ENCODE measurements at places on chromosomes 3 and 15.
A peak's percentile ranks its signal among the peaks of the same experiment; 100 is the strongest.

GRCh38 chr3:7423995-7424394 lies 563.1 kb downstream of the GRM7 start:
- H3K36me3 ChIP-seq, result no peaks in the 10 kb centered on the region
- no peak overlapping the region for H3K4me3 ChIP-seq
- no peaks in the 10 kb centered on the region for H3K4me1 ChIP-seq
- no peak overlapping the region for H3K27ac ChIP-seq
- H3K27me3 ChIP-seq, result no peaks in the 10 kb centered on the region
- no peak for DNase-seq

DNA sequence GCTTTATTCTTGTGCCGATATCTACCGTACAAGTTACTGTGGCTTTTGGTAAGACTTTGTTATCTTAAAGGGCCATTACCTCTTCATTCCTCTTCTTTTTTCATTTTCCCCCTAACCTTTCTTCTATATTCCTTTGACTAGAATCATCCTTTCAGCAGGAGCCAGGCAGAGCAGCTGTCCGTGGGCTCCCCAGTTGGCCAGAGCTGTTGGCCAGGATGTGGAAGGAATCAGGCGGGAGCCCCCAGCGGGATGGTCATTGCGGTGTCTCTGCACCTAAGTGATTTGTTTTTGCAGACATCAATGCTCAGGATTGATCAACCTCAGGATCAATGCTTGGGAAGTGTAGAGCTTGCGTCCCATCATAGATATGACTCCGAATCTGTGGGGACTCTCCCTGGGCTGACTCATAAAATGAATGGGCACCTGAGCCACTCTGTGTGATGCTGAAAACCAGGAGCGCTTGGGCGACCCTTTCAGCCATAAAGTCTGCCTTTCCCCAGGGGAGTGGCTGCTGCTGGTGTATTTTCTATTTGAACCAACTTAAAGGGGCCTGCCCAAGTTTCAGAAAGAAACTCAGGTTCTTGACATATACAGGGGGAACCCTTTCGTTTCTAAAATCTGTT lies 21.7 kb downstream of the APBA2 start:
- H3K4me3 ChIP-seq, result no peak overlapping the region
- H3K27me3 ChIP-seq, result peaks cover 6% of the 10 kb centered on the region
- H3K36me3 ChIP-seq, result no peaks in the 10 kb centered on the region
- no peak for DNase-seq
- no peaks in the 10 kb centered on the region for H3K4me1 ChIP-seq

GRCh38 chr15:58492661-58493397 lies 61.0 kb downstream of the LIPC start:
- H3K27me3 ChIP-seq, result no peaks in the 10 kb centered on the region
- H3K27ac ChIP-seq, result no peak overlapping the region
- H3K4me3 ChIP-seq, result no peak overlapping the region
- no peak for DNase-seq

- no peaks in the 10 kb centered on the region for H3K27me3 ChIP-seq
- no peaks in the 10 kb centered on the region for H3K4me1 ChIP-seq
- no peak for DNase-seq
These were observed 12.3 kb upstream of the ULK4 start for GRCh38 chr3:41974223-41974622.

DNA sequence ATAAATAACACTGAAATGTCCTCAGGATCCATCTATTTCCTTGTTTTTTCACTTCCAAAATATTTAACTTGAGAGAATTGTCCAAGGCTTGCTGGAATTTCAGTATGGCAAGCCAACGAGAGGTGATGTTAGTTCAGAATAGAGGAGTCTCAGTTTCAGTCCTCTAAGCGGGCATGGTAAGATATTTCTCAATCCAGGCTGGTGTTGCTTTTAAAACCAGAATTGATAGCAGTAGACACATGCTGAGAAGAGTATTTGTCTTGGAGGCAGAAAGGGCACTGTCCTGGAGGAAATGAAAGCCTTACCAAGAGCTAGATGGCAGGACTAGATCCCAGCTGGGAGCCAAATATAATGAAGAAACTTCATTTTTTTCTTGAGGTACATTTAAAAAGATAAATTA lies 23.1 kb downstream of the PHLDB2 start:
- H3K36me3 ChIP-seq, result peaks cover 74% of the 10 kb centered on the region
- peaks cover 4% of the 10 kb centered on the region for H3K4me1 ChIP-seq
- no peak overlapping the region for H3K27ac ChIP-seq
- no peak overlapping the region for H3K4me3 ChIP-seq
- no peaks in the 10 kb centered on the region for H3K27me3 ChIP-seq

GRCh38 chr3:11539218-11539617 lies 104.5 kb downstream of the VGLL4 start:
- peaks cover under 1% of the 10 kb centered on the region for H3K4me1 ChIP-seq
- no peaks in the 10 kb centered on the region for H3K27me3 ChIP-seq
- H3K4me3 ChIP-seq, result no peak overlapping the region

GRCh38 chr3:171095063-171095462 lies 68.5 kb upstream of the SLC2A2 start:
- H3K4me1 ChIP-seq, result no peaks in the 10 kb centered on the region
- no peaks in the 10 kb centered on the region for H3K36me3 ChIP-seq
- no peak overlapping the region for H3K27ac ChIP-seq
- H3K4me3 ChIP-seq, result no peak overlapping the region

GRCh38 chr3:62723914-62724217 lies 151.3 kb downstream of the CADPS start:
- H3K27ac ChIP-seq, result no peak overlapping the region
- no peak for DNase-seq
- no peaks in the 10 kb centered on the region for H3K36me3 ChIP-seq
- H3K4me3 ChIP-seq, result no peak overlapping the region

GRCh38 chr3:117722856-117723255 lies 1013.3 kb downstream of the TUSC7 start:
- H3K27ac ChIP-seq, result no peak overlapping the region
- no peaks in the 10 kb centered on the region for H3K36me3 ChIP-seq
- H3K27me3 ChIP-seq, result no peaks in the 10 kb centered on the region
- no peaks in the 10 kb centered on the region for H3K4me1 ChIP-seq

DNA sequence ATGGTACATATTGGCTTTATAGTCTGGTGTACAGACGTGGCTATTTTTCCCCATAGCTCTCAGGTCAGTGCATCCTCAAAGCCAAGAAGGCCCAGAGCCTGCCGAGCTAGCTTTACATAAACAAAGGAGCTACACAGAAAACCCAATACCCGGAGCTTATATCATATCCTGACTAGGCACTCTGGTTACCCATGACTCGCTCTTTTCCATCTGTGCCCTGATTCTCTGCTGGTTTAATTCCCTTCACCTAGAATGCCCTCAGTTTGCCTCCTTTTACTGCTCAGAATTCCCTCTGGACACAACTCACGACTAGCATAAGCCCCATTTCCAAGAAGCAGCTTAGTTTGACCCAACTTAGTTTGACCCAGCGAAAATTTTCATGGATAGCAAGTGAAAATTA lies 110.8 kb downstream of the TIGIT start:
- peak; percentile 75 for DNase-seq
- peak overlapping the region; percentile 38 for H3K27ac ChIP-seq
- H3K36me3 ChIP-seq, result no peaks in the 10 kb centered on the region
- no peak overlapping the region for H3K4me3 ChIP-seq

GRCh38 chr15:52291204-52291603 lies 4.4 kb downstream of the MYO5C start:
- H3K4me3 ChIP-seq, result no peak overlapping the region
- no peak for DNase-seq
- H3K36me3 ChIP-seq, result no peaks in the 10 kb centered on the region
- H3K4me1 ChIP-seq, result peaks cover 7% of the 10 kb centered on the region

DNA sequence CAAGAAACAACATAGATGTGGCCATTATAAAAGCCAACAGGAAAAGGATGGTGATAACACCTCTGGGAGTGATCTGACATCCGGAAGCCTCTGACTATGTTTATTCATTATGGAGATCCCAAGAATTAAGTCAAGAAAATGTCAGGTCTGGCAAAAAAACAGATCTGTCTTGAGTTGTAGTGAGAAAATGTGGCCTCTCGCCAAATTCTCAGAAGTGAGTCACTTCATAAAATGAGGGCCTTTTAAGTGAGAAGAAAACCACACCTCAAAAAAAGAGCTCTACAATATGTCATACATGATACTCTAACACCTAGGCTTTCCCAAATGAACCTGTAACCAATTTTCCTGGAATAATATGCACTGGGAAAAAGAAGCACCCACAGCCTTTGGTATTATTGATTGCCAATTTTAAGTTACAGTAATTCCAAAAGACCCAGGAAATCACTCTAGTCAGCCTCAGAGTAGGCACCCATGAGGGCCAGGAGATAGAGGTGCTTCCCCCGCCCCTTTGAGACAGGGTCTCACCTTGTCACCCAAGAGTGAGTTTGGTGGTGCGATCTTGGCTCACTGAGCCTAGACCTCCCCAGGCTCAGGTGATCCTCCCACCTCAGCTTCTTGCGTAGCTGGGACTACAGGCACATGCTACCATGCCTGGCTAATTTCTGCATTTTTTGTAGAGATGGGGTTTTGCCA lies 38.0 kb downstream of the CCR3 start:
- H3K36me3 ChIP-seq, result no peaks in the 10 kb centered on the region
- H3K4me1 ChIP-seq, result no peaks in the 10 kb centered on the region
- peak; percentile 12 for DNase-seq
- no peaks in the 10 kb centered on the region for H3K27me3 ChIP-seq
- H3K27ac ChIP-seq, result no peak overlapping the region

GRCh38 chr15:90924375-90924774 lies 8.0 kb downstream of the HDDC3 start:
- H3K4me3 ChIP-seq, result no peak overlapping the region
- no peak for DNase-seq
- H3K27ac ChIP-seq, result no peak overlapping the region

GRCh38 chr15:70480196-70480856 lies 283.0 kb downstream of the UACA start:
- H3K27me3 ChIP-seq, result no peaks in the 10 kb centered on the region
- no peak overlapping the region for H3K27ac ChIP-seq
- H3K4me1 ChIP-seq, result peaks cover 9% of the 10 kb centered on the region
- DNase-seq, result no peak
- no peaks in the 10 kb centered on the region for H3K36me3 ChIP-seq
- no peak overlapping the region for H3K4me3 ChIP-seq

GRCh38 chr3:4233488-4233887 lies 69.7 kb upstream of the SETMAR start:
- H3K36me3 ChIP-seq, result no peaks in the 10 kb centered on the region
- no peaks in the 10 kb centered on the region for H3K4me1 ChIP-seq
- H3K4me3 ChIP-seq, result no peak overlapping the region
- peaks cover 8% of the 10 kb centered on the region for H3K27me3 ChIP-seq

DNA sequence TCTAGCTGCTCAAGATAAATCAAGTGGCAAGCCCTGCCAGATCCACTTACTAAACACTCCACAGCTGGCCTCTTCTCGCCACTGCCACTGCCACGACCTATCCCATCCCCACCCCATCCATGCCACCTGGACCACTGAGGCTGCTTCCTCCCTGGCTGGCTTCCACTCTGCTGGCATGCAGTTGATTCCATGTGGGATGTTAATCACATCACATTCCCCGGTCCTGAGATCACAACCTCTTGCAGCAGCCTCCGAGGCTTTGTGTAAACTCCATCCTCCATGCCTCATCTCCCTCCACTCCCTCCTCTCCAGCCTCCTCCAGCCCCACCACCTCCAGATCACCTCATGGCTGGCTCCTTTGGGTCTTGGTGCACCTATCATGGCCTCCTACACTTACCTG lies 7.7 kb downstream of the NCKIPSD start:
- DNase-seq, result no peak
- H3K4me1 ChIP-seq, result peaks cover 11% of the 10 kb centered on the region
- no peaks in the 10 kb centered on the region for H3K27me3 ChIP-seq

GRCh38 chr15:39396979-39397615 lies 183.8 kb upstream of the THBS1 start:
- no peaks in the 10 kb centered on the region for H3K36me3 ChIP-seq
- H3K4me3 ChIP-seq, result no peak overlapping the region
- DNase-seq, result no peak
- H3K4me1 ChIP-seq, result peaks cover 3% of the 10 kb centered on the region
- no peak overlapping the region for H3K27ac ChIP-seq
- H3K27me3 ChIP-seq, result no peaks in the 10 kb centered on the region

- H3K4me3 ChIP-seq, result no peak overlapping the region
- no peaks in the 10 kb centered on the region for H3K36me3 ChIP-seq
- DNase-seq, result no peak
- H3K27ac ChIP-seq, result no peak overlapping the region
- no peaks in the 10 kb centered on the region for H3K27me3 ChIP-seq
- peaks cover 14% of the 10 kb centered on the region for H3K4me1 ChIP-seq
These were observed 147.8 kb upstream of the IL12A start for GRCh38 chr3:159840703-159841299.
